ENCODE measurements at places on chromosomes 12 and 14. TPM values are rescaled to one million over a fixed set of nuclear protein-coding genes. Genes with fewer than 3 reads are reported as not detected.

The TAS2R10 gene
- total RNA-seq = 1.3 TPM

The B4GALNT3 gene
- total RNA-seq = 14.3 TPM

The HOXC12 gene
- not detected for total RNA-seq

The MAP3K9 gene
- total RNA-seq = 5.7 TPM

The BEGAIN gene
- 2.2 TPM for total RNA-seq

The FAM90A1 gene
- 0.36 TPM for total RNA-seq

The CIT gene
- 86.3 TPM for total RNA-seq

The DENR gene
- 71.3 TPM for total RNA-seq

The GDF3 gene
- not detected for total RNA-seq

The MGP gene
- total RNA-seq = 0.27 TPM

The MYBPC1 gene
- not detected for total RNA-seq

The OR6C4 gene
- total RNA-seq = not detected

The REM2 gene
- 0.34 TPM for total RNA-seq

The LMNTD1 gene
- total RNA-seq = not detected

The HOXC13 gene
- not detected for total RNA-seq

The CEP290 gene
- total RNA-seq = 10.1 TPM

The MYO1H gene
- not detected for total RNA-seq

The PARPBP gene
- total RNA-seq = 28.9 TPM

The CD163L1 gene
- not detected for total RNA-seq

The TCL1B gene
- total RNA-seq = not detected

The CFL2 gene
- 5.7 TPM for total RNA-seq

The IPO8 gene
- 44.4 TPM for total RNA-seq

The SAMD15 gene
- 0.23 TPM for total RNA-seq

The JDP2 gene
- 1.1 TPM for total RNA-seq

The OTOGL gene
- not detected for total RNA-seq

The KCNA1 gene
- not detected for total RNA-seq

The ACYP1 gene
- total RNA-seq = 50.1 TPM

The SERPINA3 gene
- not detected for total RNA-seq

The ABCB9 gene
- 6.0 TPM for total RNA-seq

The CCDC88C gene
- total RNA-seq = 175 TPM

The TMEM233 gene
- total RNA-seq = not detected

The LPAR5 gene
- total RNA-seq = 6.2 TPM

The IFNG-AS1 gene
- total RNA-seq = not detected

The PRKD1 gene
- not detected for total RNA-seq

The PLCZ1 gene
- not detected for total RNA-seq

The PPP4R4 gene
- total RNA-seq = 1.1 TPM

The FZD10 gene
- total RNA-seq = not detected

The OTX2 gene
- not detected for total RNA-seq

The CLEC2A gene
- total RNA-seq = not detected

The SDSL gene
- total RNA-seq = 0.57 TPM
